ENCODE measurements at places on chromosomes 1 and 21.
A peak's percentile ranks its signal among the peaks of the same experiment; 100 is the strongest.

GRCh38 chr1:206039046-206039973 is 13.7 kb upstream of the RHEX start:
- DNase-seq: no peak

- DNase-seq: no peak
These were observed 29.5 kb downstream of the DMAP1 start for GRCh38 chr1:44242746-44243145.

DNA sequence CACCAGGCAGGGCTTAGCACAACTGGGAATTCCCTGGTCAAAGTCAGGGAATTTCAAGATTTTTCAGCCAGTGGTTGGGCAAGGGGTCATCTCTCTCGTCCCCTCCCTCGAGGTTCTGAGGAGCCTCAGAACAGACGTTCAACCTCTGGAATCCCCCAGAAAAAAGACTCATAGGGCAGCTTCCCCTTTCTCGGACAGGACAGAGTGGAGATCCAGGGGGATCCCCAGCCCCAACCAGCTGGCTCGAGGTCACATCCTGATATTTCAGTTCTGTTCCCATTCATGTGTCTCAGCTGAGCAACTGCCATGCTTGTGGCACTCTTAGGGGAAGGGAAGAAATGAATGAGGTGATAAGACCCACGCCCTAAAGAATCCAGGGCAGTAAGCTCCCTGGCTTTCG is 4.9 kb upstream of the LAD1 start:
- no peak for DNase-seq

- no peak for DNase-seq
These were observed 11.9 kb downstream of the PTP4A2 start for GRCh38 chr1:31926252-31926651.

GRCh38 chr1:160144921-160145320 is 6.5 kb upstream of the ATP1A4 start:
- DNase-seq: no peak

- DNase-seq: no peak
These were observed 9.2 kb upstream of the HHIPL2 start for GRCh38 chr1:222557148-222557547.

DNA sequence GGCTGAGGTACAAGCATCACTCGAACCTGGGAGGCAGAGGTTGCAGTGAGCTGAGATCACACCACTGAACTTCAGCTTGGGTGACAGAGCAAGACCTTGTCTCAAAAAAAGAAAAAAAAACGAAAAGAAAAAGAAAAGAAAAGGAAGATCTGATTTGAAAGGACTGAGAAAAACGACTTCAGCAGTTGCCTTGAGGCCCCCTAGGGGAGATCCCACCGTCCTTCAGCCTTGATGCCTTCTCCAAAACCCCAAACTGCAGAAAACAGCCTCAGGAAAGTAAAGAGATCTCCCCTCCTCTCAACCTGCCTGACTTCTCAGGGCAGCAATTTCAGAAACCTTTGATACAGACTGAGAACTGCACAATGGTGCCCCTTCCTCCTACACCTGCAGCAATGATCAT is 50.9 kb upstream of the BCAR3 start:
- no peak for DNase-seq

- DNase-seq: no peak
These were observed 27.3 kb upstream of the ZNF362 start for GRCh38 chr1:33228935-33229487.

DNA sequence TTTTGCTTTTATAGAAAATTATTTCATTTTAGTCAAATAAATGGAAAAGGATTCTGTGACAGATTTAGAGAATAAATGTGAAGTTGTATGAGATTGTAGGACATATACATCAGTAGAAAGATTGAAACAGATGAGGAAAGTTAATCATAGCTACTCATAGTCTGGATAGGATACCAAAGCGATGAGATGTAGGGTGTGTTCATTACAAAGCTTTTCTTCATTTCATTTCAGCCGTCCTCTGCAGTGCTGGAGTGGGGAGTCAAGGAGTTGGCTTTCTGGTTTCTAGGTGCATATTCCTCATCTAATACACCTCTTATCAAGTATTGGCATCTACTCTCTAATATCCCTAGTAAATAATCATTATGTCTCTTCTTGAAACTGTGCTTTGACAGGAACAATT is 149.5 kb upstream of the NEGR1 start:
- no peak for DNase-seq

GRCh38 chr1:11397151-11397901 is 81.6 kb upstream of the DISP3 start:
- no peak for DNase-seq

- no peak for DNase-seq
These were observed 139.9 kb upstream of the PKN2 start for GRCh38 chr1:88544195-88544594.

- no peak for DNase-seq
These were observed 191.8 kb downstream of the LYPLAL1 start for GRCh38 chr1:219365451-219365850.

DNA sequence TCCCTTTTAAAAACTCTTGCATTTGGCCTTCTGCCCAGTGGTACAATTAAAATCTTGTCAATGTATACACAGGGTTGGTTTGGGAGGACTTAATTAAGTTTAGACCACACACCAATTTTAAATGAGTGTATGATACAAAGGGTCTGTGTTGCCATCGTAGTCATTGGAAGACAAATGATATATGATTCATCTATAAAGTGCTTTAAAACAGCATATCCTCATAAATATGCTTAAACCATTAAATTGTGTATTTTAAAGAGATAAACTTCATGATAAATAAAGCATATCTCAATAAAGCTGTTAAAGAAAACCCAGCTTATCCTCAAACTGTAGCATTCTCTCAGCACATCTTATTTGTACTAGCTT is 69.5 kb downstream of the LUZP1 start:
- DNase-seq: no peak

DNA sequence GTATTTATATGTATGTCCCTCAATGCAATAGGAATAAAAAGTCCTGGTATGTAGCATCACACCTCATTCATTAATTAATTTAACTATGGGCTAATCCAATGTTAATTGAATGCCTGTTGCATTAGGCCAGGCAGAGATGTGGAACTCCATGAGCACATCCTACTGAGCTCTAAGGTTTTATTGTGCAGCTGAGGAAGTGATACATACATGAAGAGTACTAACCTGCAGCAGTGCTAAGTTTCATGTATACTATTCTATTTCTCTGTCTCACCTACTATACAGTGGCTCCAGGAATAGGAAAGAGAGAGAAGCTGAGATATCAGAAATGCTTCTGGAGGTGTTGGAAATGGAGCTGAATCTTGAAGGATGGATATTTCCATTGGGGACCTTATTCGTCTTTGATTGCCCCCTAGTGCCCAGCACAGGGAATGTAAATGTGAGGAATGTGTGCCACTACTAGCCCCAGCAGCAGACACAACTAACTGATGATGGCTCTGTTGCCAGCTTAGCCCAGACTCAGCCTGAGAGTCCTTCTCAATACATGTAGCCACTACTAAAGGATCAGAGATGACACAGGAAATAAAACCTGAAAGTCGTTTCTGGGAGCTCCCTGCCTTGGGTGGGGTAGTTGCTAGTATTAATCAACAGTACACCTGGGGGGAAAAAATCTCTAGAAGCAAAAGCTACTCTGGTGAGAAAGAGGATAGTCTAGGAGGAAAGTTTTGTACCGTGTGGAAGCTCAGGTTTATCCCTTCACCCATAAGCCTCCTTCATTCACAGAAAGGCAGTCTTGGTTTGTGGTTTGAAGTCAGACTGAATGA is 173.3 kb upstream of the FOXD3 start:
- DNase-seq: no peak

DNA sequence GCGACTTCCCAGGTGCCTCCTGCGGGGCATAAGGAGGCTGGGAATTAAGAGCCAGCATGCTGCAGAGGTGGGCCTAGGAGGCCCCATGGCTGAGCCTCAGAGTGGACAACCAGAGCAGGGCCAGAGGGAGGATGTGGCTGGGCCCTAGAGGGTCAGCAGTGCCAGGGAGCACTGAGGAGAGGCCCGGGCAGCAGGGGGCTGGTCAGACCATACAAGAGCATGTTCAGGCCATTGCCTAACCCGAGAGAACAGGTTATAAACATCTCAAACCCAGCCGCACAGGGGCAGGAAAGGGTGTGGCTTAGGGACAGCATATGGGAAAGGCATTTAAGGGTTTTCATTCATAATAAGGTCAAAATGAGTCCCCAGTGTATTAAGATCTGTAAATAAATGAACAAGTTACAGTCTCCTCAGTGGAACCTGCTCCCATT is 51.1 kb downstream of the IER5 start:
- no peak for DNase-seq

DNA sequence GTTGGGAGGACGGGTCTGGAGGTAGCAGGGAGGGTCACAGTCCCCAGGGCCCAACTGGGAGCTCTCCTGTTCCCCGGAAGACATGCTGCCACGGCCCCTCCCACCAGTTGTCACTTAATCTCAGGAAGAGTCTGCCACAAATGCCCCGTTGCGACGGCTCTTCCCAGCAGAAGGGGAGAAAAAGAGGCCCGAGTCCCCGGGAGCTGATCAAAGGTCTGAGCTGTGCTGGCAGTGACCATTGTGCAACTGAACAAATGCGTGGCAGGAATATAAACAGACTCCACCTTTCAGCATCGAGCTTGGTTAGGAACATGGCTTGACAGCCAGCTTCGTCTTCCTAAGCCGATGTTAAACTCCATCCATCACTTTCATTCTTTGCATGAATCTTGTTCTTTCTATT is 27.8 kb upstream of the ZBTB21 start:
- no peak for DNase-seq

- DNase-seq: peak; percentile 84
These were observed 14.4 kb downstream of the ABCG1 start for GRCh38 chr21:42233067-42233961.

DNA sequence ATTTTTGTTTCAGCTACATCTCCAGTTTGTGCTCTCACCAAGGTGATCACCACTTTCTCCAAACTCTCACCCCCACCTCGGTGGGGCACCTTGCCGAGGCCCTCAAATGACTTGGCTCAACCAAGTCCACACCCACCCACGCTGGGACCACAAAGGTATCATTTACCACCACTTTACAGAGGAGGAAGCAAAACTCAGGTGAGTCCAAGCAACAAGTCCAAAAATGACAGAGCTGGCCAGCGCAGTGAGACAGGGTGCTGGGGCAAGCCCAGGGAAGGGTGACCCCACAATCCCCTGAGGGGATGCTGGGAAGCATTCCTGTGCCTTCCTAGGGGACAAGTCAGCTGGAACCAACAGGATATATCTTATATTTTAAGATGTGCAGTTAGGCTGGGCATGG is 24.7 kb downstream of the SSBP3 start:
- no peak for DNase-seq

GRCh38 chr1:67100833-67101232 is 33.9 kb downstream of the C1orf141 start:
- DNase-seq: no peak

DNA sequence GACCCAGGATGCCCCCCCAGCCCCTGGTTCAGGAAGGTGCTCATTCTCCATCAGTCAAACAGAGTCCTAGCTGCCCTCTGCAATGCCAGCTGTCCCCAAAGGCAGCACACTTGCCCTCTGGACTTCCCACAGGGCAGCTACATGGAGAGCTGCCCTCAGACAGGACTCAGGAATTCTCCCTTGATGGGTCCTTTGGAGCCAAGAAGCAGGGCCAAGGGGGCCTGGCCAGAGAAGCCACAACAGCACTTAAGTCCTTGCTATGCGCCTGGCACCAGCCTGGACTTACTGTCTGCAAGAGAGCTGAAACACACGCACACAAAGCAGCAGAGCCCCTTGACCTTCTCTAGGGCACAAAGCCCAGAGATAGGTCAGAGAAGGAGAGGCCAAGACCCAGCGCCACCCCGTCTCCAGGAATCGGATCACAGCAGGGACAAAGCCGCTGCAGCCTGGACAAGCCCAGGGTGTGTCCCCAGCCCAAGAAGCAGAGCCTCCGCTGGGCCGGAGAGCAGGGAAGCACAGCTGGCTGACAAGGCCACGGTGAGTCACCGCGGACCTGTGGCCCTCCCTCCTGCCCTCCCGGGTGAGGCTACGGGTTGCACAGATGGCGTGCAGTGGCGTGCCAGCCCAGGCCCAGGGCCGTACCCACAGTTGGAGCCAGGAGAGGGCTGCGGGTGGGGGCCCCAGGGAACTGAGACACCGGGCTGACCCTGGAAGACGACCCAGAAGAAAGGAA is 1.7 kb downstream of the WNT9A start:
- DNase-seq: no peak

DNA sequence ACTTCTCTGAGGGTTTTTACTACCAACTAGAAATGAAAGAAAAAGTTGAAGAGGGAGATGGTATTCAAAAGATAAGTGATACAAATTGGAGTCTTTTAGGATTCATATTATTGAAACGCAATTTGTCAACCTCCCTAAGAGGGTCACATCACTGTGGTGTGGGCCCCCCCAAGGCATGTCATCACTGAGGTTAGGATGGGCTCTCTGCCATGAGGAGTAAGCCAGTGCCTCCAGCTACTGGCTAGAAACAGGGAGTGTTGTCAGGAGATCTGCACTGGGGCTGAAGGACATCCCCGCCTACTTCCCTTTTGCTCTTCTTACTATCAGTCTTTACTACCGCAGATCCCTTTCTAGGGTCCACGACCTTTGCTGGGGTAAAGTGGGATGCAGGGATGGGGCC is 25.9 kb downstream of the ITSN1 start:
- DNase-seq: no peak

- no peak for DNase-seq
These were observed 16.0 kb downstream of the RAP1GAP start for GRCh38 chr1:21652937-21653743.

GRCh38 chr1:200979574-200980451 is 43.7 kb downstream of the KIF21B start:
- DNase-seq: peak; percentile 86

DNA sequence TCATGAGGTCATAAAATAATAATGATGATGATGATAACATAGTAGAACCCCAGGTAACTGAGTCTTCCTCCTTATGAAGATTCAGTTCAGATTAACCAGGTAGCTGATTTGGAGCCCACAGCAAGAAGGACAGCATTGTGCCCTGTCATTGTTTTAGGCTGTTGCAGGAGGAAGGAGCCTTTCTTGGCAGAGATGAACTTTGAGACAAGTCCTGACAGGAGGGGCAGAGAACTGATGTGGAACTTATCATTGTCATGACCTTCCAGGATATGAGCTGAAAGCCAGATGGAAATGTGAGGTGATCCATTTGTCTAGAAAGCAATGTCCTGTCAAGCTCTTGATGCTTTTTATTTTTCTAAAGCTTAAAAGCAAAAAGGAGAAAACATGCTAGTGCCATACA is 132.6 kb upstream of the COA6 start:
- no peak for DNase-seq

DNA sequence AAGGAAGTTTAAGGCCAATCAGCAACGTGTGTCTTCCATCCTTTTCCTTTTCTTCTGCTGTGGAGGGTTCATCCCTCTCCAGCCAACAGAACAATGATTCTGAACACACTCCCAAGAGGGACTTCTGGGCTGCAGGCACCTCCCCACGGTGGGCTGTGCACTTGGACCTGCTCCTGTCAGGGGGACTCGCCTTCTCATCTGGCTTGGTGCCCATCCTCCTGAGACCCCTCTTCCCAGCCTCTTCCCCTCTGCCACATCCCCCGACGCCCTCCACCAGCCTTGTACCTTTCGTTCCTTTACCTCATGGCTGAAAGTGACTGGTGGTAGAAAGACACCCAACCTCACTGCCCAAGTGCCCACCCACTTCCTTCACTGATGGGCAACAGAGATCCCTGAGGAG is 26.0 kb upstream of the SLAMF9 start:
- no peak for DNase-seq
